OCI-M1 (cell line): ENCODE measurements at places on chromosomes 13 and 19.

GRCh38 chr13:99256283-99256682 lies 1.9 kb downstream of the GPR18 start:
- no peak for DNase-seq

- no peak for DNase-seq
Measured at GRCh38 chr19:47660435-47660832, 51.5 kb downstream of the BICRA start.

GRCh38 chr13:45325806-45326205 lies 15.2 kb downstream of the TPT1 start:
- no peak for DNase-seq

- peak; percentile 48 for DNase-seq
Measured at GRCh38 chr19:17448131-17448967, at the start of gene TMEM221. TSS of gene TMEM221 (minus strand) at chr19:17448668. CDS start at chr19:17448462, 206 bp downstream.

GRCh38 chr13:72823081-72823480 lies 41.1 kb downstream of the PIBF1 start:
- no peak for DNase-seq

DNA sequence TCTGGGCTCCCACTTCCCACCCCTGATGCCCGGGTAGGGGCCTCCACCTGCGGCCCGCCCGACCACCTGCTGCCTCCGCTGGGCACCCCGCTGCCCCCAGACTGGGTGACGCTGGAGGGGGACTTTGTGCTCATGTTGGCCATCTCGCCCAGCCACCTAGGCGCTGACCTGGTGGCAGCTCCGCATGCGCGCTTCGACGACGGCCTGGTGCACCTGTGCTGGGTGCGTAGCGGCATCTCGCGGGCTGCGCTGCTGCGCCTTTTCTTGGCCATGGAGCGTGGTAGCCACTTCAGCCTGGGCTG lies 7.9 kb downstream of the DBP start:
- no peak for DNase-seq
